Gastrocnemius medialis (tissue), 4 donors: ENCODE measurements at places on chromosomes 1 and 21.
A peak's percentile ranks its signal among the peaks of the same experiment; 100 is the strongest.

- no peaks in the 10 kb centered on the region for H3K36me3 ChIP-seq
- no peak for DNase-seq
- peaks cover 8% of the 10 kb centered on the region for H3K4me1 ChIP-seq
- H3K4me3 ChIP-seq, result no peak overlapping the region
- H3K27ac ChIP-seq, result no peak overlapping the region
Measured at GRCh38 chr21:45251635-45252447, 35.9 kb downstream of the POFUT2 start.

DNA sequence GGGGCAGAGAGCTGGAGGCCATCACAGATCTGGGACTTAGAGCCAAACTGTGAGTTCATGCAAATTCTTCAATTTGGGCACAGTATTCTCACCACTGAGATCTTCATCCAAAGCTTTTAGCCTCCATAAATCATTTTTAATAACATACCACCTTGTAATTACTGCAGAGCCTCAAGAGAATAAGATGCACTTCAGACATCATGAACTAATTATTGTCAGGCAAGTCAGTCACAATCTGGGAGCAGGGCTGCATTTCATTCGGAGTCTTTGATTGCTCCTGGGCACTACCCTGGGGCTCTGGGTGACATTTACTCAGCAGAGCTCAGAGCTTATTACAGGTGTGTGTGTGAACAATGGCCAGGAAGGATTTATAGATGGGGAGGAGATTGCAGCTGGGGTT is 623.7 kb downstream of the PTPRU start:
- no peaks in the 10 kb centered on the region for H3K27me3 ChIP-seq
- H3K4me1 ChIP-seq, result no peaks in the 10 kb centered on the region
- no peak for DNase-seq
- no peak overlapping the region for H3K27ac ChIP-seq
- H3K4me3 ChIP-seq, result no peak overlapping the region

GRCh38 chr1:33703464-33703863 is 160.4 kb upstream of the HMGB4 start:
- no peak overlapping the region for H3K4me3 ChIP-seq
- no peaks in the 10 kb centered on the region for H3K4me1 ChIP-seq
- no peak for DNase-seq
- peaks cover 4% of the 10 kb centered on the region for H3K27me3 ChIP-seq
- H3K27ac ChIP-seq, result no peak overlapping the region

DNA sequence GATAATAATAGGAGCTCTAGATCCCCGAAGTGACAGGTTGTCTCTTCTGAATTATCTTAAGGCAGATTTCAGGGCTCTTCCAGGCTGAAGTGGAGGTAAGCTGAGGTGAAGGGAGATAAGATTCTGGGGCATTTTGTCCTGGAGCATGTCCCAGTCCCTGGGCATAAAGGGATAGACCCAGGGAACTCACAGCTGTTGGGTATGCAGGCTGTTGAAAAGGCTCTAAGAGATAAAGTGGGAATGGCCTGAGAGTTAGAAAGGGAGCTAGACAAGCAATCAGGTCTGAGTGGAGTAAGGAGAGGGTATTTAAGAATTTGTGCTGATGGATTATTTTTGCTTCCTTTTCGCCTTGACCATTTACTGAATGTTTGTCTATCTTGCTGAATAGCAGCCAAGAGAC is 123.7 kb downstream of the NOS1AP start:
- H3K27ac ChIP-seq, result no peak overlapping the region
- H3K27me3 ChIP-seq, result no peaks in the 10 kb centered on the region
- H3K36me3 ChIP-seq, result no peaks in the 10 kb centered on the region

- H3K27ac ChIP-seq, result peak overlapping the region; percentile 73
- peak; percentile 61 for DNase-seq
- H3K4me3 ChIP-seq, result no peak overlapping the region
Measured at GRCh38 chr1:55353707-55354620, 138.8 kb upstream of the USP24 start.

- no peak overlapping the region for H3K27ac ChIP-seq
- H3K36me3 ChIP-seq, result no peaks in the 10 kb centered on the region
- H3K4me1 ChIP-seq, result no peaks in the 10 kb centered on the region
- DNase-seq, result no peak
- H3K27me3 ChIP-seq, result no peaks in the 10 kb centered on the region
Measured at GRCh38 chr1:79197421-79197820, 190.9 kb upstream of the ADGRL4 start.

GRCh38 chr1:45359882-45360513 is 19.8 kb upstream of the MUTYH start:
- no peaks in the 10 kb centered on the region for H3K27me3 ChIP-seq
- DNase-seq, result peak; percentile 70
- H3K4me3 ChIP-seq, result peak overlapping the region; percentile 29

GRCh38 chr1:200323856-200324400 is 85.9 kb downstream of the ZNF281 start:
- no peak for DNase-seq
- no peak overlapping the region for H3K27ac ChIP-seq
- no peaks in the 10 kb centered on the region for H3K36me3 ChIP-seq

DNA sequence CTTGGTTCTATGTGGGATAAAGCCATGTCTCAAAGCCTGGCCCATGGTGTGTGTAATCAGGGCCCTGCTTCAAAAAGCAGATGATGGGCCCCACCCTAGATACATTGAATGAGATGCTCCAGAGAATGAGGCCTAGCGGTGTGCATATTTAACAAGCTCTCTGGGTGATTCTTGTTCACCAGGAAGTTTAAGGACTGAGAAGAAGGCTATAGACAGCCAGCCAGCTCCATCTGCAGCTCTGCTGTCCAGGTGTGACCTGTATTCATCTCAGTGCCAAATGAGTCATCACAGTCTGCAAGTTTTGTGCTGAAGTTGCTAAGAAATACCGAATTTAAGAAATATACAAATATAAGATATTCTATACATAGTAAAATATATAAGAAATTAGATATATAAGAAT is 182.0 kb upstream of the RUNX1 start:
- H3K4me1 ChIP-seq, result peaks cover 33% of the 10 kb centered on the region
- H3K36me3 ChIP-seq, result no peaks in the 10 kb centered on the region
- no peak overlapping the region for H3K27ac ChIP-seq
- no peak for DNase-seq
- no peaks in the 10 kb centered on the region for H3K27me3 ChIP-seq

DNA sequence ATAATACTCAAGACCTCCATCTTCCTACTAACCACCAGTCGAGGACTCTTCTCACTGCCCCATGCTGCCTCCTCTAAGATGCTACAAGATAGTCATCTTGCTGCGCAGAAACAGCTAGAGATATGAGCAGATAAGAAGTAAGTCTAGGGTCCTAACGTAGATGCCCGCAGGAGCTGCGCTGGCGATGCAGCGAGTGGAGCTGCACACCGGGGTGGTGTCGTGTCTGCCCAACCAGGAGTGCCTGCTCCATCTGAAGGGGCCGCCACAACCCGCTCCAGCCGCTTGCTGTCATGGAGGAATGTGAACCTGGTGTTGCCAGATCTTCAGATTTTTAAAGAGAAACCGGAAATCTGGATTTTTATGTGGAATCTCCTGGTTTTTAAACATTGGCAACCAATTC is 175.1 kb downstream of the VPS13D start:
- no peak for DNase-seq
- H3K36me3 ChIP-seq, result peaks cover 2% of the 10 kb centered on the region
- H3K4me1 ChIP-seq, result peaks cover 41% of the 10 kb centered on the region
- no peak overlapping the region for H3K27ac ChIP-seq
- no peaks in the 10 kb centered on the region for H3K27me3 ChIP-seq

GRCh38 chr1:207578796-207579435 is 66.0 kb upstream of the CR1L start:
- H3K36me3 ChIP-seq, result no peaks in the 10 kb centered on the region
- no peaks in the 10 kb centered on the region for H3K4me1 ChIP-seq
- H3K27ac ChIP-seq, result no peak overlapping the region
- no peaks in the 10 kb centered on the region for H3K27me3 ChIP-seq
